SIG-M5 (cell line): ENCODE measurements at places on chromosomes 3 and 15.

- no peak for DNase-seq
These were observed 105.5 kb downstream of the PLD1 start for GRCh38 chr3:171704814-171705213.

DNA sequence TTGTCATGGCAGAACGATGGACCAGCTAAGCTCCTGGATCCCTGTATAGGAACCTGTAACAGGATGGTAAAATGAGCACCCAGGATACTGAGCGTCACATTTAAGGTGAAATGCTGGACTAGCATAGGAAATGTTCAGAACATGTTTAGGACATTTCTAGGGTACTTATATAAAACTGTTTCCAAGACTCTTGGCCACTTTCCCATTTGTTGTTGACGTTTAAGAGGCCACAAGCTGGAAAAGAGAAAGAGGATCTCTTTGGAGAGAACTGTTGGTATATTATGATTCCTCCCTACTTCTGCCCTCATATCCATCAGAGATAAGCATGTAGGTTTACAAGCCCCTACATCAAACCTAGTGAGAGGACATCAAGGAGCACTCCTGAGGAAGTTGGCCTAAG, 57.5 kb downstream of the SCN11A start:
- DNase-seq = no peak

GRCh38 chr3:190051641-190052040, 69.1 kb downstream of the P3H2 start:
- no peak for DNase-seq

- no peak for DNase-seq
These were observed 50.3 kb downstream of the EMC4 start for GRCh38 chr15:34275154-34275553.

DNA sequence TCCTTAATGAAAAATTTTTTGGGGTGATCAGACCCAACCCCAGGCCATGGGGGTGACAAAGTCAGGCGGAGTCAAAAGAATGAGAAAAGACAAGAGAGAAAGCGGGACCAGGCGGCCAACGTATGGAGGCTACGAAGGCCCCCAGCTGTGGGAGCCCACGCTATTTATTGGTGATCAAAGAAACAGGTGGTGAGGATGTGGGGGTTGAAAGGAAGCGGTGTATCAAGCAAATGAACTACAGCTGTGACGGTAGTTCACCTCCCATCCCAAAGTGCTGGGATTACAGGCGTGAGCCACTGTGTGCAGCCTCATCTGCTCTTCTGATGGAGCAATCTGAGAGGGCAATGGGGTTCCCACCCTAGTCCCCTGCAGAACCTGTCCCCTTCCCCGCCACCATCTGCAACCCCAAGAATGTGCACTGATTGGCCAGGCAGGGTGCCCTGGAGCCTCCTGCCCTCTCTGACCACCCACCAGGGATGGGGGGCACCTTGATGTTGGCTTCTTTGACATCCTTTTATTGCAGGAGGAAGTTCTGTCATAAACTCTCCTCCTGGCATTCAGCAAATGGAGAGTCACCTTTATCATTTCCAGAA, 1.1 kb upstream of the CHRNA3 start:
- no peak for DNase-seq

DNA sequence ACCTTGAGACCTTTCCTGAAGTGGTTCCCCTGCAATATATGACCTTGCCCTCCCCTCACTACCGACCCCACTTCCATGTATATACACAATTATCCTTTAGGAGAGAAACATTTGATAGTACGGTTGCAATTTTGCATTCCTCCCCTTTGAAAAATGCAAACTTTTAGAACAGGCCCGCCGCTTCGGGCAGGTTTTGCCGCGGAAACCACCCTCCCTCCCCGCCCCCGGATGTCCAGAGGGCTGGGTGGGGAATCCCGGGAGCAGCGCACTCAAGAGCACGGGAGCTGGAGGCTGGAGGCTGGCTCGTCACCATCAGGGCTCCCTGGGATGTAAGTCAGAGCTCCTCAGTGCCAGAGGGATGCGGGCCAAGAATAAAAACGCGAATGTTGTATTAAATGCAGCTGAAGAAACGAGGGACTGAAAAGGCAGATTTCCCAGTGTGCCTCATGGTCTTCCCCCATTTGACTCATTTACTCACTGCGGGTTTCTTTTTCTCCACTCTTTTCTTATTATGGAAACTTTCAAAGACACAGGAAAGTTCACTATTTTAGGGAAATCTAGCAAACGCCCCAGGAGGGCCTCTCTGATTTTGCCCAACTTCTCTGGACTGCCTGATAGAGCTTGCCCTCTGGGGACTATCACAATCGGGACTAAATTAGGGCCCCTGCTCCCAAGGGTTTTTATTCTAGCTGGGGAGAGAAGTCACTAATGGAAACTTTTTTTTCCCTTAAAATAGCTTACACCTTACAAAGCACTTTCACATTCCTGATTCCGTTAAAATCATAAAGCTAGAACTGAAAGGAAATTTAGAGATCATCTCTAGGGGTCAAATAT, 2.9 kb upstream of the USP3 start:
- DNase-seq = no peak

GRCh38 chr15:33007303-33007855, 187.1 kb downstream of the FMN1 start:
- no peak for DNase-seq

- DNase-seq = peak; percentile 44
These were observed 15.1 kb downstream of the PPARG start for GRCh38 chr3:12303993-12304392.

DNA sequence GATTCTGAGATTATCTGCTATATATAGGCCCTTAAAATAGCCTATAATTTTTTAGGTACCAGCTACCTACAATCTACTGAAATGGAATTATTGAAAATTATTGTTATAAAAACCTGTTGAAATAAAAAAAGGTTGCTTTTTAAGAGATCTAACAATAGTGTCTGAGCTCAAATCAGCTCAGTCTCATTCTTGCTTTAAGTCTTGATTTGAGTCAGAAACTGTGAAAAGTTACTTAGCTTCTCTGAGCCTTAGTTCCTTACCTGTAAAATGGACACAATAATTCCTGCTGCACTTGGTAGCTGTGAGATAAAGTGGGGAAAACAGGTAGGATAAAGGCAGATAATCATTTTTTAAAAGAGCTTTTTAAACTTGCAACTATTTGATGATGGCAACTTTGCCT, 118.8 kb upstream of the UBE2E2 start:
- DNase-seq = no peak

DNA sequence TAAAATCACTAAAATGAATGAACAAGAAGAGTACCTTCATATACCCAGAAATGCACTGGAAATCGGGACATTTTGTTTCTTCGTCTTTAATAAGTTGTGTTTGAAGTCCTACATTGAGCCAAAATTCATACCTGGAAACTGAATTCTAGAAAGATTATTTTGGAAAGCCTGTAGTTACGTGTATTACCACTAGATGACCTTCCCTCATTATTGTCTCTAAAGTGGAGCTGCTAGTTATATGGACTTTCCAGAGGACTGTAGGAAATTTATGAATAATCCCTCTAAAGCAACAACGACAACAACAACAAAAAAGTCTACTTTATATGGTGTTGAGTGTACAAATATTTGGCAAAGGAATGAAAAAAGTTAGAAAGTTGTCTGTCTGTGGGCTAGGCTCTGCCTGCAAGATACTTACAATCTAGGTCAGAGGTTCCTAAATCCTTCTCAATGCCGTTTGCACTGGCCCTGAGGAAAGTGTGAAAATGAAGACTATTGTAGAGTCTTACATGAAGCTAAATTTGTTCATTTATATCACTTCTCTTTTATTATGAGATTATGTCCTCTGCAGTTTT, 234.8 kb upstream of the NR2E3 start:
- no peak for DNase-seq

GRCh38 chr3:79018671-79019136, 749.1 kb downstream of the ROBO1 start:
- DNase-seq = no peak

- DNase-seq = no peak
These were observed 17.0 kb downstream of the EOGT start for GRCh38 chr3:68996356-68996995.

DNA sequence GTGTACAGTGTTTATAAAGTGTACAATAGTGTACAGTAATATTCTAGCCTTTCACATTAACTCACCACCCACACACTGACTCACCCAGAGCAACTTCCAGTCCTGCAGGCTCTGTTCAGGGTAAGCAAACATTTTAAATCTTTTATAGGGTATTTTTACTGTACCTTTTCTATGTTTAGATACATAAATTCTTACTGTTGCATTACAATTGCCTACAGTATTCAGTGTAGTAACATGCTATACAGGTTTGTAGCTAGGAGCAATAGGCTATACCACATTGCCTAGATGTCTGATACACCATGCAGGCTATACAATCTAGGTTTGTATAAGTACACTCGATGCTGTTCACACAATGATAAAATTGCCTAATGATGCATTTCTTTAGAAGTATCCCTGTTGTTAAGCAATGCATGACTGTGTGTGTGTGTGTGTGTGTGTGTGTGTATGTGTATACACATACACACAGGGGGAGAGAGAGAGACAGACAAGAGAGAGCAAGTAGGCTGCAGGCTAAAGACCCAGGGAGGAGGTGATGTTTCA, 72.5 kb upstream of the PRR23C start:
- no peak for DNase-seq

DNA sequence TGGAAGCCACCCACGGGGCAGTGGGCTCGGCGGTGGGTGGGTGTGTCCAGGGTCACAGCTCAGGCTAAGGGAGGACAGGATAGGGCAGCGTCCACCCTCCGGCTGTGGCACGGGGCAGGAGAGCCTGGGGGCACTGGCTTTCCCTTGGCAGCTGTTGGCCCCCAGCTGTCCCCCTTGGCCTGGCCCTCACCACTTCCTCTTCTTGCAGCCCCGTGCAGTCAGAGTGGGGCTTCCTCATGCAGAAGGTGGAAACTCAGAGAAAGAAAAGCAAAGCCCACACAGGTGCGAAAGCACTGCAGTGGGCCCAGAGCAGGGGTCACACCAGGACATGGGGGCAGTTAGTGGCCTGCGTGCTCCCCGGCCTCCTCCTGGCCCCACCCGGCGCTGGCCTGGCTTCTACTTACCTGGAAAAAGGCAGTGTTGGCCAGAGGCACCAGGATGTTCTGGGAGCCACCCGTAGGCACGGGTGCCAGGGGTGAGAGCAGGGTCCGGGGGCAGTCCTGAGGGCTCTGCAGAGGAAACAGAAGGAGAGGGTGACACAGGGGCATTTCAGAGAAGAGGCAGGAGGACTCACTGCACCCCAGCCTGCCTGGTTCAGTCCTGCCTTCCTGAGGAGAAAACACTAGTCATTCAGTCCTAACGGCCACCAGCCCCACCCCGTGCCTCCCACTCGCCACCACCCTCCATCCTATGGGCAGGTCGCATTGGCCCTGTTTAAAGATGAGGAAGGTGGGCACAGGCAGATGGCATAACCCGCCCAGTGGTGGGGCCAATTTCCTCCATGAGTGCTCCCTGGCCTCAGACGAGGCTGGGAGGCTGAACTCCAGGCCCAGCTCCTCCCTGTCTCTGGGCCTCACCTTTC, 28.3 kb downstream of the PLXND1 start:
- no peak for DNase-seq

DNA sequence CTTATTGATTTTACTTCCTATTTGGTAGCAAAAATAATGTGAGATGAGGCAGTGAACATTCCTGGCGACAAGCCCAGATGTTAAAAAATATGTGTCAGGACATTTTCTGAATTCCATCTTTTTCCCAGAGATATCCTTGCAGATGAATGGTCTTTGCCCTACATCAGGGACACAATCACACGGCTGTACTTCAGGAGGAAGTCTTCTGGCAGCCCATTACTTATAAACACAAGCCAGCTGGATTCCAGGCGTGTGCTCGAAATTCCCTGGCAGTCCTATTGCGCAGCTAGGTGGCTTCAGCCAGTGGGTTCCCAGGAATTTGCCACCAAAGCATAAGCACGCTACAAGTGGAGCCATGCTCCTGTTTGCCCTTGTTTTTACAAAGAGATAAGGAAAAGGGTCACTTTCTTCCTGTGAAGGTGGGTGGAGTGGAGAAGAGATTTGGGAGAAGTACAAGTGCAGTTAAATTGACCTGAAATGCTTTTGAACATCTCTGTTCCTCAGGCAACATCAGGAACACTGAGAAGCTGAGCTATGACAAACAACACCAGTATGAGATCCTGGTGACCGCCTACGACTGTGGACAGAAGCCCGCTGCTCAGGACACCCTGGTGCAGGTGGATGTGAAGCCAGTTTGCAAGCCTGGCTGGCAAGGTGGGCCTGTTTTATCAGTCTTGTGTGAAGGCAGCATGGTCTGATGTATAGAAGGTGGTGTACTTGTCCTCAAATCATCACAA, 257.1 kb upstream of the TRIM42 start:
- no peak for DNase-seq

DNA sequence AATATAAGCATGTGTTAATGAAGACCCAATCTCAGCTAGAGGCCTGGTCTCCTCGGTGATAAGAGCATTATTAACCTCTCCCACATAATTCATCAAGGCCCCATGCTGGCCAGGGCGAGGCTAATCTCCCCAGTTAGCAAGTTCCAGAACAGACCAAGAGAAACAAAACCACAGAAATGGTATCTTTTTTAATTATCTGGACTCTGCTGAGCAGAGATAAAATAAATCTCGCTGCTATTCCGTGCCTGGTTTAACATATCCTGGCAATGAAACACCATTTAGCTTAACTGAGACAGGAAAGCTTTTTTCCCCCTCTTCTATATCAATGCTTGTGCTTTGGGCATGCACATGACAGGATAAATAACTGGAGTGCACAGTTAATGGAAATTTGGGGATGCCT, 72.5 kb upstream of the ARHGEF3 start:
- no peak for DNase-seq

GRCh38 chr3:29755416-29755815, 474.5 kb downstream of the RBMS3 start:
- DNase-seq = no peak

GRCh38 chr3:196837819-196838420, 29.8 kb upstream of the SENP5 start:
- no peak for DNase-seq

DNA sequence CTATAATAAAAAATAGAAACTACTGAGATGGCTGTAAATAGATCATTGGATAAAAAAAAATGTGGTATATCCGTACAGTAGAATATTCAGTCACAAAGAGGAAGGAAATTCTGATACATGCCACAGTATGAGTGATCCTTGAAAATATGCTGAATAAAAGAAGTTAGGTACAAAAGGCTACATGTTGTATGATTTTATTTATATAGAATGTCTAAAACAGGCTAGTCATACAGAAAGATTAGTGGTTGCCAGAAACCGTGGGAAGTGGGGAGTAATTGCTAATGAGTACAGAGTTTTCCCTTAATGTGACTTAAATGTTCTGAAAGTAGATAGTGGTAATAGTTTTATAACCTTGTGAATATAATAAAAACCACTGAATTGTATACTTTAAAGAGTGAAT, 24.9 kb upstream of the FAH start:
- DNase-seq = no peak

DNA sequence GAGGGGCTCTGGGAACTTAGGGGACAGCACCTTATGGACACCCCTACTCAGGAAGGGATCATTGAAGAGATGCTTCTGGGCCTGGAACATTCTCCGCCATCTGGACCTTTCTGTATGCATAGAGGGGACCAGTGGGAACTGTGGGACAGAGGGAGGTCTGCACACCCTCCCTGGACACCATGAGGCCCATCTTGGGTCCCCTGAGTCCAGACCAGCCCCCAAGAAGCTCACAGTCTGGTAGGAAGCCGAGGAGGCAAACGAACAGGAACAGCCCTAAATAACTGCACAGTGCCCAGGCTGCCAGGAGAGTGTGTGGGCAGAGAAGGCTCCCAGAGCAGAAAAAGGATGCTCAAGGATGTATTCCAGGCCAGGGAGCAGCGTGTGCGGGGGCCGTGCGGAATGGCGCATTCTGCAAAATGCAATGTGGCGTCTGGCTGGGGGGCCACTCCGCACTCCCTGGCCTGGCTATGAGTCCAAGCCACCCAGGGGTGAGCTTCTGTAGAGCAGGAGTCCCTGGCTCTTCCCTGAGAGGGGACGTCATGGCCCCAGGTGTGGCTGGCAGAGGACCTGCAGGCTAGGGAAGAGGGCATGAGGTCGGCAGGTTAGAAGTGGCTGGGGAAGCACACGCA, 24.5 kb upstream of the KLF13 start:
- no peak for DNase-seq
